ENCODE measurements at places on chromosomes 11 and 22.

- DNase-seq, result peak; percentile 62
These were observed 64.9 kb downstream of the NAV2 start for GRCh38 chr11:19777377-19778102.

DNA sequence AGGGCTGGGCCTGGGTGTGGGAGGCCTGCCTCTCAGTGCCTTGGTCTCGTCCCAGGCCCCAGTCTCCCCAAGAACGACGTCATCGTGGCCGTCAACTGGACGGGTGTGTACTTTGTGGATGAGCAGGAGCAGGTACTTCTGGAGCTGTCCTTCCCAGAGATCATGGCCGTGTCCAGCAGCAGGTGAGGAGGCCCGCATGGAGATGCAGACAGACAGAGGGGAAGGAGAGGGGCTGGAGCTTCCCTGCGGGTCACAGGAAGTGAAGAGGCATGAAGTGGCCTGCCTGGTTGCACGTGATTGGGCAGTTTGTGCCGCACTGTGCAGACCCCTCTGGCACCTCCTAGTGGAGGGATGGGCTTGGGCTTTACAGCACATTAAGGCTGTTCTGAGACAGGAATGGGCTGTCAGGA, 70.4 kb downstream of the MYO7A start:
- DNase-seq, result no peak

DNA sequence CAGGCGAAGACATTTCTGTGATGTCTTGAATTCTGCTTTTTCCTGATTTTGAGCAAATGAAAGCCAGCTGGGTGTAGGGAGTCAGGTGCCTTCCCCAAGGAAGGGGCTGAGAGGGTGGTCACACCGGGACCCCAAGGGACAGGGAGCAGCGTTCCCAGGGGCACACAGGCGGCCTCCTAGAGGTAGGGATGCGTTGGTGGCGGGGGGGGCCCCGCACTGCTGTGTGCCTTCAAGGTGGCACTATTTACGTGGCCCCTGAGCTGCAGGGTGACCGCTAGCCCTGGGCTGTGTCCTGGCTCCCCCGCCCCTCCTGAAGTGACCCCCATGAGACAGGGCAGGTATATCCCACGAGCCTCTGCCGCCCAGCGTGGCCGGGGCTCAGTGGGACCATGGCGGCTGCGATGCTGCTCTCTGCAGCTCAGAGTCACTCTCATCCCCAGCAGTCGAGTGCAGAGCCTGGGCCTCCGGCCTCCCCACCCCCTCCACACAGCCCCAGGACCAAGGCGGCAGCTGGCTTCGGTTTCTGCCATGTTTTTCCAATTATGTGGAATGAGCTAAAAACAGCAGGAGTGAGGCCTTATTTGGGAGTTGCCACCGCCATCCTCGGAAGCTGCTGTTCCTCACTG, 60.9 kb downstream of the LRP5 start:
- DNase-seq, result peak; percentile 68

DNA sequence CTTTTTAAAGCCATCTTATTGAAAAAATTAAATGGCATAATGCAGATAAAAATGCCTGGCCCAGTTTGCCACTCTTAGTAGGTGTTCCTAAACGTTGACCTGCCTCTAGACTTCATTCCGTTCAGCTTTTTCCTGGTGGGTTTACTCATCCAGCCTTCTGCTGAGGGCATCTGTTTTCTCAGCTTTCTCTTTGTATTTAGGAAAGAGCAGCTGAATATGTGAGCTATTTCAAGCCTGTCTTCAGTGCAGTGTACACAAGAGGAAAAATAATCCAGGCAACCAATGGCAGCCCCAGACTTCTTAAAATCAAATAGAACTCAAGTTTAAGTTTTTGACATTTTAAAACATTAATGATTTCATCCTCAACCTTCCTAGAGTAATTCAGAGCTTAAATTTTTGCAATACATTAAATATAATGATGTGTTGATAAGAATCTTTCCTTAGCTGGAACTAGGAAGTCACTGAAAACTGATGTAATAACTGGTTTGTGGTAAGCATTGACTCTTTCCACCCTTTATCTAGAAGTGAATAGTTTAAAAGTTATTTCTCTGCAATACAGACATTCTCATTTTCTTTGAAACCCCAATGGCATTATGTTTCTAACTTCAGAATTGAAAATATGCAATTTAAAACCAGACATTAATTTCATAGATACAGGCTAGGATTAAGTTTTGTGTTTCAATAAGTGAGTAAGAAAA, 165.4 kb downstream of the AASDHPPT start:
- peak; percentile 3 for DNase-seq

GRCh38 chr11:1844221-1845094, 5.7 kb downstream of the TNNI2 start:
- no peak for DNase-seq

- DNase-seq, result no peak
These were observed 646.8 kb upstream of the CCDC90B start for GRCh38 chr11:83933008-83933407.

- no peak for DNase-seq
These were observed 1.6 kb upstream of the ADAMTS8 start for GRCh38 chr11:130429983-130430382.

GRCh38 chr11:16378906-16379305, 22.6 kb upstream of the SOX6 start:
- DNase-seq, result no peak

DNA sequence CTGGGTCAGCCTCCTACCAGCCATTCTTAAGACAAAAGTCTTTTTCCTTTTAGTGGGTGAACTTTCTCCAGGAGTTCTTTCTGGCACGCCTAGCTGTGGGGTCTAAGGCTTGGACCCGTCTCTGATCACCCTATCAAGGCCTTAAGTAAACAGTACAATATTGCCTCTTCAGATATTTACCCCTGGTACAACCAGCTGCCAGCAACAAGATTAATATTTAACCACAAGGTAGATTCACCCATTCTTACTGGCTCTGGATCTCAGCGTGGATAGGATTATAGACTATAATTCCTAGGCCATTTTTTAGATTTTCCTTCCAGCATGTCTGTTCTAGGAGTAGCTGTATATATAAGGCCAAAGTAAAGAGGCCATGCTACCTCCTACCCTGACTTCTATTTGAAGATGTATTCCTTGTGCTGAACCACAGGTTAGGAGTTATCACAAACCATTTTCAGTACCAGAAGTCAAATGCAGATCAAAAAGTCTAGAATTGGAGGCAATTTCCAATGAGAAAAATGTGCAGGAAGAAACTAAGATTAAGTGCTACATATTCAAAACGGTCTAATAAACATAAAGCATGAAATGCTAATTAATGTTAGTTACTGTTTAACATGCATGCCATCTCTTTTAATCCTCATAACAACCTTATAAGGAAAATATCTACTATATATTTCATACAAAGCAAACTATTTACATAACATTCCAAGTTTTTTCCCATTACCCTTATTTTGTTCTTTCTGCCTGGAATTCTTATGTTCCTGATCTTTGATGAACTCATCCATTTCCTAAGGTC, 110.0 kb upstream of the SYN3 start:
- no peak for DNase-seq

DNA sequence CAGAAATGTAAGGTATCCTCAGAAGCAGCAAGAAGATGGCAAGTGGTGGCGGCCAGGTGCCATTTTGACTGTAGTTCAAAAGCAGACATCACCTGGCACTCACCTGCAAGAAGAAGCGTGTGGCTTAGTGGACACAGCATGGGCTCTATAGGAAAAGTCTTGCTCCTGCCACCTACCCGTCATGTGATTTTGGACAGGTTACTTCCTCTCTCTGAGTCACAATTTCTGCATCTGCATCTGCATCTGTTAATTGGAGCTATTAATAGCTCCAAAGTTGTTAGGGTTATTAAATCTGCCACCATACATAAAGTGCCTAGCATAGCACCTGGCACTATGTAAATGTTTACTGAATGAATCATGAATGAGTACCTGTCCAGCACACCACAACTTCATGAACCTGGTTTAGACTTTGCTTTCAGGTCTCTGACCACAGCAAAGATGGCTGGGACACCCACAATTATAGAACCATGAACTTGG, 16.8 kb downstream of the RAB30 start:
- no peak for DNase-seq

- DNase-seq, result no peak
These were observed 71.1 kb downstream of the PPFIBP2 start for GRCh38 chr11:7584910-7585309.

DNA sequence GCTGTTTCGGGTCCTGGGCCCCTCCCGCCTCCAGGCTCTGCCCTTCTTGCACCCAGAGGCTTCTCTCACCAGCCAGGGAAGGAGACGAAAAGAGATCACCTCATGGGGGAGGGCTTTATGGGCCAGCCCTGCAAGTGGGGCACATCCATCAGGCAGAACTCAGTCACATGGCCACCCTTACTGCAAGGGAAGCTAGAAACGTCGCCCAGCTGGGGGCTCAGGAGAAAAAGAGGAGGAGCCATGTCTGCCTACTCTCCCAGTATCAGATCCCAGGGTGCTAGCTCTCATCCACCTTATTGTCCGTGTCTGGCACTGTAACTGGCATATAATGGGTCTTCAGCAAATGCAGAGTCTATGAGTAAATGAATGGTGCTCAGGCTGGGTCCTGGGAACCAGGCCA, 24.2 kb downstream of the MFNG start:
- no peak for DNase-seq

DNA sequence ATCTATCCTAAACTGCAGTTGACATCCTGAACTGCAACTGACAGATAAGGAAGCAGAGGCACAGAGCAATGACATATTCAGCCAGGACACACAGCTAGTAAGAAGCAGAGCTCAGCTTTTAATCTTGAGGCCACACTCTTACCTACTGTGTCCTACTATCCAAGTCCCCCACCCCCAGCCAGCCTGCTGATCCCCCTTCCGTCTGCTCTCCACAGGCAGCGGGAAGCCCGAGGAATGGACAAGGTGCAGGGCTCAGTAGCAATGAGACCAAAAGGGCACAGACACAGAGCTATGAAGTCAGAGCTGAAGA, 4.3 kb downstream of the POLR3H start:
- no peak for DNase-seq
